ENCODE measurements at places on chromosomes 13 and 19.

GRCh38 chr19:28313633-28314032 is 899.3 kb downstream of the UQCRFS1 start:
- no peak for DNase-seq

DNA sequence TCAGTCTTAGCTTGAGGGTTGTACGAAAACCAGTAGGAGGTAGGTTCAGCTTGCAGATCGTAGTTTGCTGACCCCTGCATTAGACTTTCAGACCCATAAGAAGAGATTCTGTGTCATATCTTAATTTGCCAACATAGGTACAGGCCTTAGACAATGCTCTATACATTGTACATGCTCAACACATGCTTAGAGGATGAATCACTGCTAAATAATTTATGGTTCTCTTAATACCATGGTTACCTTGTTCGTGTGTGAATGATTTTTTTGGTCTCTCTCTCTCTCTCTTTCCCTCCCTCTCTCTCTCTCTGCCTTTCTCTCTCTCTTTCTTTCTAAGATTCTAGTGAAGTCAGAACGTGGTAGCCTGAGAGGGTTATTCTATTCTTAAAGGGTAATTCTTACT is 112.2 kb downstream of the FGF14 start:
- DNase-seq = no peak

DNA sequence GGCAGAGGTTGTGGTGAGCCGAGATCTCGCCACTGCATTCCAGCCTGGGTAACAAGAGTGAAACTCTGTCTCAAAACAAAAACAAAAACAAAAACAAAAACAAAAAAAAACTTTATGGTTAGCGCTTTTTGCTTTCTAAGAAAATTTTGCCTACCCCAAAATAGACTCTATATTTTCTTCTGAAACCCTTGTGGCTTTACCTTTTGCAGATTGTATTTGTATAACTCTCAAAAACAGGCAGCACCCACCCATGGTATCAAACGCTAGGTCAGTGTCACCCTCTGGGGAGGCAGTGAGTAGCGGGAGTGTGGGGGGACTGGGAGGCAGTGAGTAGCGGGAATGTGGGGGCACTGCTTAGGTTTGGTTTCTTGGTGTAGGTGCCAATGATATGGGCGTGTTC is 7.5 kb upstream of the SLC39A3 start:
- DNase-seq = no peak

DNA sequence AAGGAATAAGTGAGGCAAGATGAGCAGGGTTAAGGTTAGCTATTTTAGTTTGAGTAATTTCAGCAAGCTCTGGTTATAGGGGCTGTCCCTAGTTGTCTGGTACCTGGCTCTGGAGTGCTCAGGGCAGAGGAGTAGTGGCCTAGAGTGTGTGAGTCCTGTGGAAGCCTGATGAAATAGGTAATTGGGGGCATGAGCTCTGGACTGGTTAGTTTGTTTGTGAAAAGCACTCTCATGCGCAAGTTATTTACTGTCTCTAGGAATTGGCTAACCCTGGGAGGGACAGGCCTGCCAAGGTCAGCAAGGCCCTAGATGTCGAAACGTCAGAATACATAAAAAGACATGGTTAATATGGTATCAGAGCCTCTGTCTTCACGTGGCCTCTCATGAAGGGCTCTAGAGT is 900.1 kb downstream of the PCDH17 start:
- no peak for DNase-seq

GRCh38 chr13:112820318-112820717 is 130.5 kb downstream of the ATP11A start:
- no peak for DNase-seq

- no peak for DNase-seq
Observed at GRCh38 chr19:30425885-30426838, 54.0 kb downstream of the ZNF536 start.

GRCh38 chr13:24194447-24194846 is 33.9 kb downstream of the SPATA13 start:
- DNase-seq = no peak

GRCh38 chr13:73759434-73759833 is 374.8 kb downstream of the KLF12 start:
- DNase-seq = no peak

DNA sequence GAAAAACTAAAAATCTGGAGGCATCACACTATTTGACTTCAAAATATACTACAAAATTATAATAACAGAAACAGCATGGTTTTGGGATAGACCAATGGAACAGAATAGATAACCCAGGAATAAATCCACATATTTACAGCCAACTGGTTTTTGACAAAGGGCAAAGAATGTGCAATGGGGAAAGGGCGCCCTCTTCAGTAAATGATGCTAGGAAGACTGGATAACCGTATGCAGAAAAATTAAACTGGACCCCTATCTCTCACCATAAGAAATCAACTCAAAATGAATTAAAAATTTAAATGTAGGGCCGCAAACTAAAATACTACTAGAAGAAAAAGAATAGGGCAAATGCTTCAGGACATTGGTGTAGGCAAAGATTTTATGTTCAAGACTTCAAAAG is 440.5 kb upstream of the SGCG start:
- DNase-seq = no peak

GRCh38 chr13:95201814-95202651 is 99.2 kb downstream of the ABCC4 start:
- DNase-seq = no peak

GRCh38 chr13:103324641-103325040 is 258.4 kb upstream of the SLC10A2 start:
- no peak for DNase-seq

- no peak for DNase-seq
Observed at GRCh38 chr13:76231522-76232167, 595.5 kb downstream of the LMO7 start.

GRCh38 chr19:8654591-8655339 is 24.3 kb downstream of the NFILZ start:
- DNase-seq = peak; percentile 48

All from suppressor macrophage (primary cell).